Mammary epithelial cell (primary cell): ENCODE measurements at places on chromosomes 13 and 19.

DNA sequence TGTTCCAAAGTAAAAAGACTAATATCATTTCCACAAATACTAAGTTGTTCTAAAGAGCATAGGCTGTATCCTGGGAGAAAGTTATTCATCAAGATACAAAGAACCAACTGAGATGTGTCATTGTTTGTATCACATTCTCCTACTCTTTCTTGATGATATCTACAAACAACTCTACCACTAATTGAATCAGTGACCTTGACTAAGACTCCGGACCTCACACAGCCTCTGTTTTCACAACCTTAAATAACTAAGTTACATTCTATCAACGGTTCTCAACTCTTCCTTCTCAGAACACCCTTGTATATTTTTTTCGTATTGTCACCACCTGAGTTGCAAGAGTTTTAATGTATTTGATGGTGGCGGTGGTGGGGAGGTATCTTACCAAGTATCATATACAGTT lies 12.6 kb downstream of the IRS2 start:
- no peak for DNase-seq

DNA sequence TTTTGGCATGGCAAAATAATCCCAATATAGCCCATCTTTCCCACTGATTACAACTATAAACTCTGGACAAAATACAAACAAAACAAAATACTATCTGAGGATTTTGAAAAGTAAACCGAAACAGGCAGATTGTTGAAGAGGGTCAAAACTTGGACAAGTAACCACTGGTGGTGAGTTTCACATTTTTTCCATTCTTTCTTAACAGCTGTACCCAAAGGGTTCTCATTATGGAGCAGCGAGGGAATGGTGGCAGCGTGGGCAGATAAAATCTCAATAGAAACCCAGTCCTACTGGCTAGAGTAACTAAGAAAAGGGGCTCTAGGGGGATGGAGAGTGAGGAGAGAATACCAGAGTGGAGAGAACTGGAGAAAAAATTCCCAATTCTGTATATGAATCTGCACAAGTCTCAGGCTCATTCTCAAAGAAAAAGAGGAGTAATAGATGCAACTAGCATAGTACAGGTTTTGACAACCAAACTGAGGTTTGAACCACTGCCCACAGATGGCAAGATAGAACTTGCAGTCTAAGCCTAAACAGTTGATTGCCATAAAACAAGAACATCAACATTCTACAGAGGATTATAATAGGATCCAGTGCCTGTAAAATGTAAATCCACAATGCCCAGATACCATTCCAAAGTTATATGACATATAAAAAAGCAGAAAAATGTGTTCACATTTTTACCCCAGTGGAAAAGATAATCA lies 284.5 kb downstream of the KCNRG start:
- DNase-seq, result peak; percentile 82

DNA sequence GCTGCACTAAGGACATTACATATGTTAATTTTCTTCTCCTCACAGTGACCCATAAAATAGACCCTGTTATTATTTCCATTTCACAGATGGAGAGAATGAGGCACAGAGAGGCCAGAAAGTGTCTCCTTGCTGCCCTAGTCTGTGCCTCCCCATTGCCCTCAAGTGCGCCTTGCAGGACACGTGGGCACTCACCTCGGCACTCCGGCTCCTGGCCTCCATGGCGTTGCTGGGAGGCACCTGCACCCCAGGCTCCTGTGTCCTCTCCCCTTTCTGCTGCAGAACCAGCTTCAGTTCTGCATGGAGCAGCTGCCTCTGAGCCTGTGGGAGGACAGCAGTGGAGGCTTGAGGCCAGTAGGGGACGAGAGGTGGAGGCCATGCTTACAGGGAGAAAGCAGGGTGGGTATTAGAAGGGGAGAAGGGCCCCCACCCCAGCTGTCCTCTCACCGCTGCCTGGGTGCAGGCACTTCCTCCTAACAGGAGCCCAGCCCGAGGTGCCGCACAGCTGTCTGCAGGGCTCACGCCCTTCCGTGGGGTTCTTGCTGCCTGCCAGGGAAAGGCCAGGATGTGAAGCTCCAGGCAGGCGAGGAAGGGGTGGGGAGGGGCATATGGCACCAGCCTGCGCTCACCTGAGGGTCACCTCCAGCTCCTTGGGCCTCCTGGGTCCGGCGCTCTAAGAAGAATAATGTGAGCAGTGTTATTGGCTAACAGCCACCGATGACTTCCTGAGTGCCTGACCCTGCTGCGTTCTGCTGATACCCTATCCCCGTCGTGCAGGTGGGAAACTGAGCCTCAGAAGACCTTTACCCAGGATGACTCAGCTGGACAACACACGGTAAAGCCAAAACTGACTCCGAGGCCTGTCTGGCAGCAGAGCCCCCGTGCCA lies 5.2 kb downstream of the PRX start:
- no peak for DNase-seq

DNA sequence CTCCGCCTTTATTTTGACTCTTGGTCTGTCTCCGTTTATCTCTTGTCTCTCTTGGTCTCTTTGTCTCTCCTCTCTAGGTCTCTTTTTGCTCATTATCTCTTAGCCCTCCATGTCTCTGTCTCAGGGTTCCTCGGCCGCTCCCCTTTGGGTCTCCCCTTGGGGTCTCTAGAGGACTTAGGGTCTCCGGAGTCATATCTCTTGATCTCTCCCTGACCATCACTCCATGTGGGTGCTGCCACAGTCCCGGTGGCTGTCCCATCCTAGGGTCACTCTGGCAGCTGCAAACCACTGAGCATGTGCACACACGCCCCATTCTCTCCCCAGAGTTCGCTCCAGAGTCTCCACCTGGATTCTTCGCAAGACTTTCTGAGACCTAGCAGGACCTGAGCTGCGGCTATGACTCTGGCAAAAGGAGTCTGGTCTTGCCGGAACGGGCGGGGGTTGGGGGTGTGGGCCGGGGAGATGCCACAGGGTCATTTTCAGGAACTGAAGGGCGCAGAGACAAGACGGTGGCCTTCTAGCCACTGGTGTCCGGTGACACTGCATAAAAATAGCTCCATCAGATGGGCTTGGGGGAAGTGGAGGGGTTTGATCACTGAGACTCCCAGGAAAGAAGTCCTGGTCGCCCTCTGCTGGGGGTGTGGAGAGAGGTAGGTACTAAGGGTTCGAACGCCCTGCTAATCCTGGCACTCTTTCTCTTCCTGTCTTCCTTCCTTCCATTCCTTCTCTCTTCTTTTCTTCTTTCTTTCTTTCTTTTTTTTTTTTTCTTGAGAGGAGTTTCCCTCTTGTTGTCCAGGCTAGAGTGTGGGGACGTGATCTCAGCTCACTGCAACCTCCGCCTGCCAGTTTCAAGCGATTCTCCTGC lies 1.2 kb upstream of the KCNA7 start:
- peak; percentile 57 for DNase-seq

GRCh38 chr13:48579165-48579918 lies 46.5 kb upstream of the RCBTB2 start:
- DNase-seq, result peak; percentile 54

- DNase-seq, result no peak
These were observed 595.5 kb downstream of the LMO7 start for GRCh38 chr13:76231522-76232167.

DNA sequence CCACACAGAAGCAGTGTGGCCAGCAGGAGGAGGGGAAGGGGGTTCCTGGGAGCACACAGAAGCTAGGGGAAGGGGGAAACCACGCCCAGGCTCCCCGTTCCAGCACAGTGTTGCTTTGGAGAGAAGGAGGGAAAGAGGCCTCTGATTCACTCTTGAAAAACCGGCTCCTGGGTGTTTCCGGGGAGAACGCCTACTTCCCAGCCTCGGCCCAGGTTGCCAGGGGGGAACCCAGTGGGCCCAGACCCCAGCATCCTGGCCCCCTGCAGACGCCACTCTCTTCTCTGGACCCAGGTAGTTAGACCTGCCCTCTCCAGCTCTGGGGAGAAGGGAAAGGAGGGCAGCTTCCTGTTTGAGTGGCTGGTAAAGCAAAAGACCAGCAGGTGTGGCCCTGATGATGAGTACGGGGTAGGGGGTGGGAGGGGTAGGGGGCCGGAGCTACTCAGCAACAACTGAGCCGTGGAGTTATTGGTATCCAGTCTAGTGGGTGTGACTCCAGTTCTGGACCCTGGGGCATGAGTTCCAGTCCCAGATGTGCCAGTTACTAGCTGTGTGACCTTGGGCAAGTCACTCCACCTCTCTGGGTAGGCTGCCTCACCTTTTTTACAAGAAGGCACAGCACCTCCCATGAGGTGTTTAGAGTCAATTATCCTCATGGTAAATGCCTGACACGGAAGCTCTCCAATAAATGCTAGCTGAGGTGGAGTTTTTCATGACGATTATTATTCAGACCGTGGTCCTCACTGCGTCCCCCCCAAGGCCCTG lies 836 bp downstream of the GIPC1 start:
- DNase-seq, result peak; percentile 62

DNA sequence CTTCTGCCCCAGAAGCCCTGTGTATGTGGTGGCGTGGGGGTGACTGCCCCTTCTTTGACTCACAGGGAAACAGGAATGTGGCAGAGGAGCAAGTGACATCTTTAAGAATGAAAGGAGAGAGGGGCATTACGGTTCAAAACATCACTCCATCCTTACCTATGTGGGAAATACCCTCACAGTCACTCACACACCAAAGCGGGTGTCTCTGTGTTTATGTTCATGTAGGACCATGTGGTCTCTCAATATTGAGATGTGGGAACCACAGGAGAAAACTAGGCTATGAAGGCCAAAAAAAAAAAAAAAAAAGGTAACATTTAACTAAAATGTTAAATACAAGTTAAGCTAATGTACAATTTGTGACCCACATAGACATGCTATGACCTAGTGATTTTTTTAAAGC lies 153.6 kb upstream of the GPR12 start:
- no peak for DNase-seq

DNA sequence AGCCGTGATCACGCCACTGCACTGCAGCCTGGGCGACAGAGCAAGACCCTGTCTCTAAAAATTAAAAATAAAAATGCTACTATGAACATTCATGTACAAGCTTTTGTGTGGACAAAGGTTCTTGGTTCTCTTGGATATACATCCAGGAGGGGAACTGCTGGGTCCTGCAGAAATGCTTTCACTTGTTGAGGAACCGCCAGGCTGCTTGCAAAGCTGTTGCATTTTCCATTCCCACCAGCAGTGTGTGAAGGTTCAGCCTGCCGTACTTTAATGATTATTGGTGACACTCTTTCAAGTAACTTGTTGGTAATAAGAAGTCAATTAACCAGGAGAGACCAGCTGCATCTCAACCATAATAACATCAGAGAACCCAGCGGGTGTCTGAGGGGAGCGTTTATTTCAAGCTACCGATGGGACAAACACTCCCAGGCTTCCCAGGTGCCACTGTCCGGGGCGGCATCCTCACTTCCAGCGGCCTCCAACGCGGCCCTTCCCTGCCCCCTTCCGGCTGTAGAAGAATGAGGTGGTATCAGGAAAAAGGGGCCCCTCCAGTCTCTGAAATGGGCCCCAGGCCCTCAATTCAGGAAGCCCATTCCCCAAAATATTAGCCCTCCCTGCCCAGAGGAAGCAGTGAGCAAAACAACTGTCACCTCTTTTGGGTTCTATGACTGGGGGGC lies 15.2 kb upstream of the PPP1R12C start:
- no peak for DNase-seq

- no peak for DNase-seq
These were observed 661.5 kb downstream of the FGF9 start for GRCh38 chr13:22332416-22332815.

DNA sequence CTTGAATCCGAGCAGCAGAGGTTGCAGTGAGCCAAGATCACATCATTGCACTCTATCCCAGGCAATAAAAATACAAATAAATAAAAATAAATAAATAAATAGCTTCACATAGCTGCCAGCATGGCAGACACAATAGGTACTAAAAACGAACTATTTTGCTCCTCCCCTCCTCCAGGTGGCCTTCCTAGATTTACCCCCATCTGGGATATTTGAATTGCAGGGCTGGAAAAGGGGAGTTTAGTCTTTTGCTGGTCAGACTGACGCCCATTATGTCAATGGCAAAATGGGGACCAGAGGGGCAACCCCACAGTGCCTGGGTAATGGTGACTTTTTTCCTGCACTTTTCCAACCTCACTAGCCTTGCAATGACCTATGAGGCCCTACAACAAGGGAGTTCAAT lies 640 bp upstream of the GMFG start:
- DNase-seq, result no peak

GRCh38 chr13:51283371-51283770 lies 56.1 kb upstream of the SERPINE3 start:
- DNase-seq, result no peak

DNA sequence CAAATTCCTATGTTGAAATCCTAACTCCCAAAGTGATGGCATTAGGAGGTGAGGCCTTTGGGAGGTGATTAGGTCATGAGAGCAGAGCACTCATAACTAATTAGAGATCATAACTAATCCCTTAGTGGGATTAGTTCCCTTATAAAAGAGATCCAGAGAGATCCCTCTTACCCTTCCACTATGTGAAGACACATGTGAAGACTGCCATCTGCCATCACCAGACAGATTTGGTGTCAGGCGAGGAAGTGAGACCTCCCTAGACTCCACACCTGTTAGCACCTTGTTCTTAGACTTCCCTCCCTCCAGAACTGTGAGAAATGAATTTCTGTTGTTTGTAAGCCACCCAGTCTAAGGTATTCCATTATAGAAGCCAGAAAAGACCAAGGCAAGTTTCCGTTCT lies 112.2 kb downstream of the NDFIP2 start:
- no peak for DNase-seq

DNA sequence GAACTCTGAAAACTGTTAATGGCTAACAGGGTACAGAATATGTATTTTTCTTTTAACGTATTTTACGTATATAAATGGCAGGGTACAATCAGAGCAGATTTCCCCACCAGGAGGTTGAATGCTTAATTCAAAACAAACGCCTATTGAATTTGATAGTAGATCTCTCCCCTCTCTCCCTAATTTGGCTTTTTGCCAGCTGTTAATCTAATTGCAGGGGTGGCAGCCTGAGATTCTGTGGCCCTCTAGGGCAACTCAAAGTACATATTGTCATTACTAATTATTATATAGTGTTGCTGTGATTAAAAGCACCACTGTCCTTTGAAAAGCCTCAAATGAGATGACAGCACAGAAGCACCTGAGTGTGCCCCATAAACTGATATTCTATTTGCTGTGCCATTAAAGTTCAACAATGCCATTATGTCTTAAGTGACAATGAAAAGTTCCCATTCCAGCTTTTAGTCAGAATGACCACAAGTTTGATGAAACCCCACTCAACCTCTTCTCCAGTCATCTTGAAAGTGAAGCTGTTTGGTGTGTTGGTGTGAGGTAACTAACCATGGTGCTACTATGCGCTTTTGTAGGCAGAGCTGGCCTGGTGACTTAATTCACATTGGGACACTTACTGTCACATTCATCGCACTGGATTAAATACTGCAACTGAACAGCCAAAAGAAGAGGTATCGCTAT lies 351.4 kb downstream of the KCNRG start:
- DNase-seq, result no peak

GRCh38 chr13:39130301-39130700 lies 92.0 kb downstream of the NHLRC3 start:
- DNase-seq, result no peak
